ENCODE measurements at places on chromosomes 16 and 17. TPM values are rescaled to one million over a fixed set of nuclear protein-coding genes. Genes with fewer than 3 reads are reported as not detected.

The FA2H gene
- total RNA-seq, result 0.50 TPM

The ABCC12 gene
- not detected for total RNA-seq

The PDXDC1 gene
- 53.4 TPM for total RNA-seq

The IGSF6 gene
- total RNA-seq, result 0.15 TPM

The ZNF469 gene
- 0.23 TPM for total RNA-seq

The ABI3 gene
- total RNA-seq, result 48.2 TPM

The ZNF319 gene
- total RNA-seq, result 19.8 TPM

The RAB40B gene
- 2.0 TPM for total RNA-seq

The HOXB2 gene
- 20.9 TPM for total RNA-seq

The PTX4 gene
- not detected for total RNA-seq

The PIK3R6 gene
- total RNA-seq, result 2.2 TPM

The RBBP6 gene
- 66.8 TPM for total RNA-seq

The PLD6 gene
- total RNA-seq, result 6.6 TPM

The FNDC8 gene
- total RNA-seq, result not detected

The KRT12 gene
- total RNA-seq, result not detected

The KNOP1 gene
- total RNA-seq, result 13.7 TPM

The UMOD gene
- total RNA-seq, result not detected

The GH1 gene
- total RNA-seq, result not detected

The ABCC3 gene
- not detected for total RNA-seq

The OR4D1 gene
- 0.83 TPM for total RNA-seq

The TVP23A gene
- total RNA-seq, result not detected

The METRN gene
- total RNA-seq, result 4.4 TPM

The CDH5 gene
- not detected for total RNA-seq

The HOXB5 gene
- not detected for total RNA-seq

The SBK1 gene
- 9.8 TPM for total RNA-seq

The DBNDD1 gene
- total RNA-seq, result not detected

The DOC2A gene
- total RNA-seq, result not detected

The G6PC1 gene
- not detected for total RNA-seq

The NUPR1 gene
- total RNA-seq, result not detected

The ACSM2A gene
- not detected for total RNA-seq

The SPG7 gene
- 77.9 TPM for total RNA-seq

All from activated CD4-positive, alpha-beta memory T cell treated with anti-CD3 and anti-CD28 coated beads, Interleukin-2, amount 10 ng/mL, durations not matched to agents 7 days and 5 days (primary cell).